Skeletal muscle cell (primary cell): ENCODE measurements at places on chromosomes 7 and 10.

DNA sequence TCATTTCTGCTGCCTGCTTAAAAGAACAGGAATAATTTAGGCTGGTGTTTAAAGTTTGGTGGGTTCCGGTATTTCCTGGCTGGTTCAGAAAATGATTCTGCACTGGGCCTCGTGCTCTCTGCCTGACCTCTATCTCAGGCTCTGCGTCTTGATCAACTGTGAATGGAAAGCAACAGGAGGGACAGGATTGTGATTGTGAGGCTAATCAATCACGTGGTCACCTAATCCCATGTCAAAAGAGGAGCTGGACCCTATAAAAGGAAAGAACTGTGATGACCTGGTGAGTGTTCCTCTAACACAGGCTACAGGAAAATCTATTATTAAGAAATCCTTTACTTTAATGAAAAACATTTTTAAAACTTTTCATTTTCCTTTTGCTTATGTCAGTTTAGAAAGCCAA is at the start of gene DHX32:
TSS of gene DHX32 (minus strand) at position 101 of the 400 bp plus-strand sequence. CDS start 468 bp downstream, outside the sequence.
- no peak for DNase-seq

- no peak for DNase-seq
Observed at GRCh38 chr7:32936689-32937088, 20.6 kb upstream of the FKBP9 start.

DNA sequence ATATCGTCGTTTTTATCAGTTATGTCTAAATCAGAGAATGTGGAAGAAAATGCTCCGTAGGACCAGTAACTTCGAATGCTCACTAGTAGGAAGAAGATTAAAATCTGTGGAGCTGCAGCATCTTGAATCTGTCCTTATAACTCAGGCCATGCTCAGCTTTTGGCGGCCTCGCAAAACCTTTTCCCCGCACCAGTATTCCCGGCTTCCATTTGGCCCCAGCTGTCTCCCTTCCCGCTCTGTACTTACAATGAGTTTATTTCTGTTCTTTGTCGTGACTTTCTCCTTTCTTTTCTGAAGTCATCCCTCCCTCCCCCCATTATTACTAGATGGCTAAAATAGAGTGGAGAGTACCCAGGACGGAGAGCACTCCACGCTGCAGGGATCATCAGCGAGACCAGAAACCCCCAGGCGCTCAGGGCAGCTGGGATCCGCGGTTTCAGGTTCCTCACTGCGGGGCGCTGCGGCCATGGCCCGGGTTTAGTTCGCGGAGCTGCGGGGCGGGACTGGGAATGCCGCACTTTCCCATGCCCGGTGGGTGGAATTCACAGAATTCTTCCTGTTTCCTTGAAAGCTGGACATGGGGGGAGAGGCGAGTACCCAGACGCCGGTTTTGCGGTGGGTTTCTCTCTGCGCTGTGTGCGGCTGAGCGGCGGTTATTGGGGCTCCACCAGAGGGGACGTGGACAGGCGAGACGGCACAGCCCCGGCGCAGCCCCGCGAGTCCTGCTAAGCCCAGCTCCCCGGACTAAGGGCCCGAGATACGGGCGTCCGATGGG is 183.5 kb downstream of the POM121L12 start:
- no peak for DNase-seq

GRCh38 chr7:157690058-157690832 is 353.4 kb downstream of the DNAJB6 start:
- DNase-seq = no peak

- no peak for DNase-seq
Observed at GRCh38 chr7:2165610-2166594, 66.8 kb downstream of the MAD1L1 start.

DNA sequence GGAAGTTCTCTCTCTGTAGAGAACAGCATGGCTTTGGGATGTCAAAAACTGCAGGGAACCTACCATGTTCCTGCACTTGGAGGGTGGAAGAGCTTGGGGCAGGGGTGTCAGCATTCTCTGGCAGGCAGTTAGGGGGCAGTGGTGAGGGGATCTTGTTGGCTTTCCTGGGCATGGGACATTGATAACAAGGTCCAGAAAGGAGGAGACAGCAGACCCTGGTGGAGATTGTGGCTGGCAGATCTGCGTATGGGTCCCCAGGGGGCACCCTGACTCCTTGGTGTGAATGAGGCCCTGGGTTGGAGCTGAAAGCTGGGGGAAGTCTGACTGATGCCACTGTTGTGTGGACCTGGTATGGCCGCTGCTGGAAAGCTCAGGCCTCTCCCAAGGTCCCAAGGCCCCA is 22.9 kb upstream of the CAMK2B start:
- no peak for DNase-seq

- DNase-seq = no peak
Observed at GRCh38 chr10:133278577-133279265, 2.1 kb upstream of the ADAM8 start.

DNA sequence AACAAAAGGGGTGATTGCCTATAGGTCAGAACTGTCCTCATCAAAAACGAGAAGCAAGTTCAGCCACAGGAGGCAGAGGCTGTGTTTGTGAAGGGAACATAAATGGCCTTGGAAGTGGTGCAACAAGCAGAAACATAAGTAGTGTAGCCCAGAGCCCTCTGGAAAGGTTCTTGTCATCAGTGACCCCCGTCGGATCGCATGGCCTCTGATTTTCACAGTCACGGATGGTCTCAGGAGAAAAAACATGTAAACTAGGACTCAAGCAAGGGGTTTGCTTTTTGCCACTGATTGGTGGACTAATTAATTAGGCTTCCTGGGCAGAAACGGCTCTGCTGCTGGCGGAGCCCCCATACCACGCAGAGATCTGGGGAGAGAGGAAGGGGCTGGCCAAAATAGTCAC is 496.5 kb upstream of the MKI67 start:
- DNase-seq = no peak

DNA sequence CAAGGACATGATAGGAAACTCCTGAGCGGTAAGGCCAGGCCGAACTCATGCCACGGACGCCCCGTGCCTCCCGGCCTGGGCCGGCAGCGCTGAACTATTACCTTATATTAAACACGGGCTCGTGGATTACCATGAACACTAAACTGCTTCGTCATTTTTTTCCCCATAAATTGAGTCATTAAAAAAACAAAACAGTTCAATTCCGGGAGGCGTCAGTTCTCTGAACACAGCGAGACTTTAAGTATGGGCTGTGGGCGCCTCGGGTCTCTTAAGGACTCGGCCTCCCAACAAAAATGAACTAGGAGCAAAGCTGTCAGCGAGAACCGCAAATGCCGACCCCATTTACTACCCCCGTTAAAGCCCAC is 519 bp downstream of the PITRM1 start:
- DNase-seq = no peak

- no peak for DNase-seq
Observed at GRCh38 chr7:11191574-11192220, 218.0 kb downstream of the PHF14 start.

- DNase-seq = no peak
Observed at GRCh38 chr7:1666317-1666822, 3.7 kb upstream of the ELFN1 start.

GRCh38 chr10:15245530-15245929 is 77.0 kb upstream of the NMT2 start:
- no peak for DNase-seq

DNA sequence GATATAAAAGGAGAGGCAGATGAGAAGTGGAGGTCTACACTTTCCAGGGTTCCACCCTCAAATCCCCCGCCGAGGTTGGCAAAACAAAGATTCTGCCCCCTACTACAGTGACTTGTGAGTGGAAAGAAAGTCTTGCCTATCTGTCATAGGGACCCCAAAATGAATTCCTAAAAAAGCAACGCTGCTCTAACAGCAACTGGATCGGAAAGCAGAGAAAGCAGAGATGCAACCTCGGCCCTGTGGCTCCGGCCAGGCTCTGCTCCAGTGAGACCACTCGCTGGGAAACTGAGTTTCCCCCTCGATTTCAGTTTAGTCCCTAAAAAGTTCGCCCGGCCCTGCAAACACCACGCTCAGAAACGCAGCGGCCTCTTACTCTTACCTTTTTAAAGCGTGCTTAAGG is 297.9 kb upstream of the NFE2L3 start:
- DNase-seq = no peak

DNA sequence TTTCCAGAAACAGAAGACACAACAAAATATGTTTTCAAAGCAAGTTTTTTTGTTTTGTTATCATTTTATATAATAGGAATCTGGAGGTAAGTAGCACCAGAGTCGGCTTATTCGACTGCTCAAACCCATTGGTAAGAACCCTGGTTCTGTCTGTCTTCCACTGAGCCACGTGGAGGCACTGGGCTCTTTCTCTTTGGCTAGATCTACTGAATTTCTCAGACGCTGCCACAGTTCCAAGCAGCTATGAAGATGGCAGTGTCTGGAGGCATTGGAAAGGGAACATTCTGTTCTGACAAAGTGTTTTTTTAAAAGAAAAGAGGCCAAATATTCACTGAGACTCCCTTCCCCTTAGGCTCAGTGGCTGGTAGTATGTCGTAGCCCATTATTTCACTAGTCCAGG is 338.8 kb downstream of the NRG3 start:
- DNase-seq = no peak

DNA sequence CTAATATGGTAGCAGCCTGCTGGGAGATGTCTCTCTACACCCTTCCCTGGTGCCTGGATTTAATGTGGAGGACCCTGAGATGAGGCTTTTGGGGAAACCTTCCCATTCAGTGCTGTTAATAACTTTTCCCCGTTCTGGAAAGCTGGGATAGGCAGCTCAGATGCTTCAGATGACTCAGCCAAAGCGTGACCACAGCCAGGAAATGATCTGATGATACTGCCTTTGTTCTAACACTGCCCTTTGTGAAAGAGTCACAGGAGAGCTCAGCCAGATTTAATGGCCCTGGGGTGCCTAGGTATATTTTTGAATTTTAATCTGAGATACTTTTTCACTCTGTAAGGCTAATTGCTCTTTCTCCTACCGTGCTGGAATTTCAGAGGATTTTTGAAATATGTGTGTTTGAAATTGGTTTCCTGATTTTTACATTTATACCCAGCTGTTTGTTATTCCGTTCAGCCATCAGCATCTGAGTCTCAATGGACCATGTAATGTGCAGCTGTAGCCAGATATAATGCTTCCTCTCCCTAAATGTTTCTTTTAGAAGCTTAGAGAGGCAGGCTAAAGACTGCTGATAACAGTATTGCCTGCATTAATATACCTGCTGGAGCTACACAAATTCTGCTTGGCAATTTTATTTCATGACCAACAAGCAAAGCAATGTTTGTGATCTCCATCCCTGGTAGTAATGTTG is 17.8 kb downstream of the CELF2 start:
- DNase-seq = no peak

GRCh38 chr10:129965959-129966358 is 1.9 kb upstream of the EBF3 start:
- no peak for DNase-seq

DNA sequence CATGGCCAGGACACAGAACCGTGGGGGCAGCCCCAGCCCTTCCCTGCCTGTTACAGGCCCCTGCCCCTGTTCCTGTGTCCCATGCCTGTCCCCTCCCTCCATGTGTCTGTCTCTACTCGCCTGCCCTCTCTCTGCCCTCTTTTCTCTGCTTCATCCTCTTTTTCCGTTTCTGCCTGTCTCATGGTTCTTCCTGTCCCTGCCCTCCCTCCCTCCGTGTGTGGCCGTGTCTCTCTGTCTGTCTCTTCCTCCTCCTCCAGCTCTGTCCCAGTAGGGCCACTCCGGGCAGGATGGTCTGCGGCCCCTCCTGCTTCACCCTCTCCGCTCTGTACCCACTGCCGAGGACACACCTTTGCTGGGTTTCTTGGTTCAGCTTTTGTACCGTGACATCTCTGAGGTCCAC is 137.4 kb downstream of the FAM53B start:
- no peak for DNase-seq
